AG08396 (cell line): ENCODE measurements at places on chromosomes 1 and 21.

- DNase-seq, result no peak
Observed at GRCh38 chr1:201169971-201170532, 15.8 kb upstream of the TMEM9 start.

DNA sequence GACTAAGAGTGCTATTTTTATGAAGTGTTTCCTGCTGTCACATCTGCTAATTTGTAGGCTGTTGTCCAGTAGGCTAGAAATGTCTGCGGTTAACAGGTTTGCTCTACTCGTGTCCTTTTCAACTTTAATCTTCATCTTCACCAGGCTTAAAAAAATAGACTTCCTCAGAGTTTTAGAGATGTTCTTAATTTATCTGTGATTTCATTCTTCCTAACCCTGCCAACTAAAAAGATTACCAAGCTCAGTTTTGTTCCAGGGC lies 66.8 kb downstream of the SASS6 start:
- no peak for DNase-seq

GRCh38 chr1:114328361-114328904 lies 174.8 kb upstream of the SYT6 start:
- no peak for DNase-seq

DNA sequence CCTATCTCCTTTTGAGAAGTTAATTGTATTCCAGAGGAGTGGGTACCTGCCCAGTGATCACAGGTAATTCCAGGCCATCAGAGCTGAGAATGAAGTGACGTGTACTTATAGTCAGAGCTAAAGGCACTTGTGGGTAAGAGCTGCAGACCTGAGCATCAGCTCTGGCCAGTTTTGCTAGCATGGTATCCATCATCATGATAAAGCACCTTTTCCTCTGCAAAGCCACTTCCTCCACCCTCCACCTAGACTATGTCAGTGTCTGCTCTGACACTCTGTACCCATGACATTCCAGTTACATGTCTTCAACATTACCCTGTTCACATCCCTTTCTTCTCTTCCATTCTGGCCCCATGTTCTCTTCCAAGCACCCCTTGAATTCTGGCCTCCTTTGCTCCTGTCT lies 157.3 kb downstream of the GRIK3 start:
- no peak for DNase-seq

DNA sequence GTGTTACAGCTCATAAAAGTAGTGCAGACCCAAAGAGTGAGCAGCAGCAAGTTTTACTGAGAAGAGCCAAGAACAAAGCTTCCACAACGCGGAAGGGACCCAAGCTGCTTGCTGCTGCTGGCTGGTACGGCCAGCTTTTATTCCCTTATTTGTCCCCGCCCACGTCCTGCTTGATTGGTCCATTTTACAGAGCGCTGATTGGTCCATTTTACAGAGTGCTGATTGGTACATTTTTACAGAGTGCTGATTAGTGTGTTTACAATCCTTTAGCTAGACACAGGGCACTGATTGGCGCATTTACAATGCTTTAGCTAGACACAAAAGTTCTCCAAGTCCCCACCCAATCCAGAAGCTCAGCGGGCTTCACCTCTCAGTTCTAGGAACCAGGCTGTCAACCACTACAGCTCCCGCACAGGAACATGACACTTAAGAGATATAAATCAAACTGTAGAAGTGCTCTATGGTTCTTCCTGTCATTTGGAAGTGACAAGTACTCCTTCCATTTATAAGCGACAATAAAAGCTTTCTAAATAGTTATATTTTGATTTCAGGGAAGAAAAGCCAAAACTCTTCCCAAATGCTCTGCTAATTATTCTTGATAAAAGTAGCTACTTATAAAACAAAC lies 28.5 kb downstream of the RNF115 start:
- DNase-seq, result no peak

GRCh38 chr1:78153092-78153736 lies 107.4 kb downstream of the GIPC2 start:
- no peak for DNase-seq

DNA sequence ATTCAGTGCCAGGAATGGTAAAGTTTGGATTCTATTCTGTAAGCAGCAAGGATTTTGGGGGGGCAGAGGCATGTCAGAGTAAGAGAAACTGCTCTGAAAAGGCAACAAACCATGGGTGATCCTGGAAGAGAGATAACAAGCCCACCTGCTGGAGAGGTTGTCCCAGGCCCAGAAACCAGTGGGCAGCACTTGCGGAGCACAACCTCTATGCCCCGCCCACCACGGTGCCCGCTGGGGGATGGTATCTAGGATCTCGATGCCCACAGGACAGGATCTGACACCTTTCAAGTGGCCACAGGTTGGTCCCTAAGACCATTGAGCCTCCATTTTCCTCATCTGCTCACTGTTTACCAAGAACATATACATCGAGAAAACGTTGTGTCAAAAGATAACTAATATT lies 20.3 kb upstream of the MUL1 start:
- no peak for DNase-seq

DNA sequence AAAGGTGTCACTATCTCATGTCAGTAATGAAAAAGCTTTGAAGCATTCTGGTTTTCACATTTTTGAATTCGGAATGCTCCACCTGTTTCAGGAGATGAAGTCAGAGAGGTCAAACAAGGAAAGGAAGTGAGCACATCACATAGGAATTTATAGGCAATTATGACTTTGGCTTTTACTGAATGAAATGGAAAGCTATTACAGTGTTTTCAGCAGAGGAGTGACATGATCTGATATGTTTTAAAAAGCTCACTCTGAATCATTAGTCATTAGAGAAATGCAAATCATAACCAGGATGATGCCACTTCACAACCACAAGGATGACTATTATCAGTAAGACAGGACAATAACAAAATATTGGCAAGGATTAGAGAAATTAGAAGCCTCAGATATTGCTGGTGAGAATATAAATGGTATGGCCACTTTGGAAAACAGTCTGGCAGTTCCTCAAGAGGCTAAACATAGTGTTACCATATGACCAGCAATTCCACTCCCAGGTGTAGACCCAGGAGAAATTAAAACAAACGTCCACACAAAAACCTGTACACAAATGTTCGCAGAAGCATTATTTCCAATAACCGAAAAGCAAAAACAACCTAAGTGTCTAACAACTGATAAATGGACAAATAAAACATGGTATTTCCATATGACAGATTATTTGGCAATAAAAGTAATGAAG lies 7.5 kb downstream of the TAF1A start:
- no peak for DNase-seq

- DNase-seq, result no peak
Observed at GRCh38 chr1:222165629-222166028, 382.3 kb downstream of the HHIPL2 start.

DNA sequence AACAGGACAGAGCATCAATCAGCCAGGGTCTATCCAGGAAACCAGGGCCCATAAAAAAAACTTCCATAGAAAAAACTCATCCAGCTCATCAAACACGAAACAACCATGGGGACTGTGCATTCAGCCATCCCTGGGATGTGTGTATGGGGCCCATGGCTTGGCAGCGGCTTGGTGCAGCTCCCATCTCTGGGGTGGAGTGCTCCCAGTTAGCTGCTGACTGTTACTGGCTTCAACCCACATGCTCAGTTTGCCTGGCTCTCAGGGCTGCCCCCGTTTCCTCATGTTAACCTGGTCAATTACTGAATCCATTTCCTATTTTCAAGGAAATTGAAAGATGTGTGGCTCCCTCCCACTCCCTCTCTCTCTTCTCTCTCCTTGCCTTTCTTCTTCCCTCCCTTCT lies 37.3 kb upstream of the STUM start:
- DNase-seq, result no peak

DNA sequence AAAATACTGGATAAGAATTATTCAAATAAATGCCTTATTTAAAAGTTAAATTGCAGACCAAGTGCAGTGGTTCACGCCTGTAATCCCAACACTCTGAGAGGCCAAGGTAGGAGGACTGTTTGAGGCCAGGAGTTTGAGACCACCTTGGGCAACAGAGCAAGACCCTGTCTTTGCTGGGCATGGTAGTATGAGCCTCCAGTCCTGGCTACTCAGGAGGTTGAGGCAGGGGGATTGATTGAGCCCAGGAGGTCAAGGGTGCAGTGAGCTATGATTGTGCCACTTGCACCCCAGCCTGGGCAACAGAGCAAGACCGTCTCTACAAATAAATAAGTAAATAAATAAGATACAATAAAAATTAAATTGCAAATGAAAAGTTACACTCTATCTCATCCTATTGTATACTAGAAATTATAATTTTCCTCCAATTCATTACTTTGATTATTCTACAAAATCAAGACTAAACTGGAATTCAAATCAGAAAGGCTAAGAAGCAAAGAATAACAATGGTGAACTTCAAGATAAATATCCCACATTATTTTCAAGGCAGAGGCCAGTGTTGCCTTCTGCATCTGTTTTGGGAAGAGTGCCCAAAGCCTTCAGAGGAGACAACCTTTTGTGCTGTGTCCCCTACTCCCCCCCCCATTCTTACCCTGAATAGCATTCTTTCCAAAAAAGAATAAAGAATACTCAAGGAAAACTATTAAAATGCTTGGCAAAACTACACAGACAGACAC lies 73.3 kb upstream of the IRF2BP2 start:
- DNase-seq, result no peak

- no peak for DNase-seq
Observed at GRCh38 chr1:223756806-223757700, 44.7 kb downstream of the CAPN2 start.

DNA sequence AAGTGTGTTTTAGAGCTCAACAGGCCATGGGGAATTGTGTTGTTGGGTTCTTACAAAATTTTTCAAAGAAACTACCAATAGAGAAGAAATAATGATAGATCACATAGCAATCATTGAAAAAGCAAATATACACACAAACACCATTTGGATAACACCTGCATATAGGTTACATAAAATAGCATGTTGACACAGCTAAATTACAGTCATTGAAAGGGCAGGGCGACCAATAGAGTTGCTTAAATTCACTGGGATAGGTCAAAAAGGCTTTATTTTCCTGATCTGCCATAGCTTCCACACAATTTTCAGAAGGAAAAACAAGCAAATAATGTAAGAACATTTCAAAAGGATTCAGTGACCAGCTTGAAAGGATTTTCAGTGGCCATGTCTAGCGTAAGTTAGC lies 57.9 kb upstream of the FGGY start:
- no peak for DNase-seq

- DNase-seq, result no peak
Observed at GRCh38 chr1:185156288-185156853, 382 bp downstream of the TRMT1L start.

DNA sequence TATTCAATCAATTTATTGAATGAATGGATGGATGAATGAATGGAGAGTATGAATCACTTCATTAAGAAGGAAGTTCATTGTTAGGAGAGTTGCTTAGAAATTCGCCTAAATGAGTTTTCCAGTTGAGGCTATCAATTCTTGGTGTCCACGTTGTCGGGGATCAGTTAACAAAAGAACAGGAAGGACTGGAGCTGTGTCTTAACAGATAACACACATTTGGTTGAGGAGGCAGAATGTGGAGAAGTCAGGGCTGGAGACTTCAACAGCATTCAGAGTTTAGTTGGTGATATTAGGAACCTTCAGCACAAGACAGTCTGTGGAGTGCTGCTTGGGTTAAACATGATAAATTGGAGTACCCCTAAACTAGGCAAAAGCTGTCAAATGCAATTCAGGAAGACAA lies 33.7 kb downstream of the ZBTB18 start:
- no peak for DNase-seq

- peak; percentile 53 for DNase-seq
Observed at GRCh38 chr21:35508139-35508888, 459.2 kb upstream of the RUNX1 start.

DNA sequence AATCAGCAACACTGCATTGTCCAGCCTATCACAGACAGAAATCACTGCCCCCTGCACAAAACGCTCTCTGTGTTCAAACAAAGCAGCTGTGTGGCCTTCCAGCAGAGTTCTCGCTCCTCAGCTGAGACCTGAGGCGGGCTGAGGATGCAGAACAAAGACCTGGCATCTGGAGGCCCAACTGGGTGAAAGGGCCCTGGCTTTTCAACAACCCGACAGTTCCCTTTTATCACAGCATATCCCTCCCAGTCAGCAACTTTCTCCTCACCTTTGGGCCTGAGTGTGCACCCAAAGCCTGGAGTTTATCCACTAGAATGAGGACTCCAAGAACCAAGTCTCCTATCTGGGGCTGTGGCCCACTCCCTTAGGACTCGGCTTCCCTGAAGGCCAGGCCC lies 42.6 kb upstream of the A3GALT2 start:
- DNase-seq, result no peak

- no peak for DNase-seq
Observed at GRCh38 chr1:21586222-21586621, 77.0 kb downstream of the ALPL start.

- peak; percentile 6 for DNase-seq
Observed at GRCh38 chr1:57839067-57839466, 415.2 kb upstream of the DAB1 start.

- no peak for DNase-seq
Observed at GRCh38 chr1:169309178-169310166, 58.1 kb downstream of the NME7 start.

DNA sequence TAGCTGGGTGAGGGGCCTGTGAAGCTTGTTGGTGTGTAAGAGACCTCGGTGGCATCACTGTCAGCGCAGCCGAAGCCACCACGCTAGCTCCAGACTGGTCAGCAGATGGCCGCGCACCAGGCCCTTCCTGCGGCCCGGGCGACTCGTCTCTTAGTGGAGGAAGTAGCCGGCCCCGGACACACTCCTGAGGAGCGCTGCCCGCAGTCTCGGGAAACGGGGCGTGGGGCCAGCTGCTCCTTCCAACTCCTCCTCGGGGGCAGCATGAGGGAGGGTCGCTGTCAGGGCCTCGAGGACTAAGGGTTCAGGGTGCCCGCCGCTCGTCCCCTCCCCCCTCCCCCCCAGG lies 20.4 kb downstream of the H3-3A start:
- peak; percentile 71 for DNase-seq

DNA sequence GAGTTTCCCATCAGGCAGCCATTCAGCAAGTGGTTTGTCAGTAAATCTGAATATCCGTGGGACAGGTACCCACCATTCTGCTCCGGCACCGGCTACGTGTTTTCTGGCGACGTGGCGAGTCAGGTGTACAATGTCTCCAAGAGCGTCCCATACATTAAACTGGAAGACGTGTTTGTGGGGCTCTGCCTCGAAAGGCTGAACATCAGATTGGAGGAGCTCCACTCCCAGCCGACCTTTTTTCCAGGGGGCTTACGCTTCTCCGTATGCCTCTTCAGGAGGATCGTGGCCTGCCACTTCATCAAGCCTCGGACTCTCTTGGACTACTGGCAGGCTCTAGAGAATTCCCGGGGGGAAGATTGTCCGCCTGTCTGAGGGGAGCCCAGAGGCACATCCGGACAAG lies 48.4 kb downstream of the B3GALT5 start:
- DNase-seq, result no peak

GRCh38 chr1:113396585-113396984 lies 6.3 kb downstream of the MAGI3 start:
- DNase-seq, result peak; percentile 40

DNA sequence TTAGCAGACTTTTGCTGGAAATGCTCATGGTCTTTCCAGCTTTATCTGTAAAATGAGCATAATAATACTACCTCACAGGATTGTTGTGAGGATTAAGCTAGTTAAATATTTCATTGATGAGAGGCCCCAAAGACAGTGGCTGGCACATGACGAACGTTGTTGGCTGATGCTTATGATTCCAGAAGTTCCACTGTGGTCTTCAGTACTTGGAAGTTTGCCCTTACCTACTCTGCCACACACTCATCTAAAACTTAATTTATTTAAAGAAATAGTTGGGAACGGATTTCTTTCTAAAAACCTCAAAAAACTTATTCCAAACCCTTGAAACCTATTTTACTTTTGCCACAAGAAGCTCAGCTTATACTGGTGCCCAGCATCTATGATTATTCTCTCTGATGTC lies 170.7 kb downstream of the DHRS3 start:
- peak; percentile 42 for DNase-seq

- DNase-seq, result no peak
Observed at GRCh38 chr1:53681351-53681976, 57.5 kb downstream of the GLIS1 start.

- DNase-seq, result no peak
Observed at GRCh38 chr1:226884966-226885820, 14.8 kb downstream of the PSEN2 start.
